Fibroblast of upper back skin (primary cell): ENCODE measurements at places on chromosomes 5 and 9.
A peak's percentile ranks its signal among the peaks of the same experiment; 100 is the strongest.

DNA sequence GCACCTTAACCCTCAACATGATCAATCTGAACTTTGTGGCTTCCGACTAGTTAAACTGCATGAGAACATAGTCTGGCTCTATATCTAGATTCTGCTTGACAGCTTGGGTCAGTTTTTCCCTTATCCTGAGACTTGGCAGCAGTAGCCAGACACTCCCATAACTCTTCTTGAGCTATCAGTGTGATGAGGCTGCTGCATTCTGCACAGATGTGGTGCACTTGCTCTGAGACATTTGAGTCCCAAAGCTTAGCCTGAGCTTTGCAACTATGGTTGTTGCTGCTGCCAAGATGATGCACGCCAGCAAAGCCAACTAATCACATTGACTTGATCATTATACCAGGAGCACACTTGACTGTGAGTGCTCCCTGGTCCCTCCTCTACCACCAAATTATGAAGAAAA, 36.2 kb downstream of the MOCS2 start:
- peak; percentile 32 for DNase-seq

- DNase-seq = no peak
Observed at GRCh38 chr5:37915097-37915736, 75.4 kb upstream of the GDNF start.

DNA sequence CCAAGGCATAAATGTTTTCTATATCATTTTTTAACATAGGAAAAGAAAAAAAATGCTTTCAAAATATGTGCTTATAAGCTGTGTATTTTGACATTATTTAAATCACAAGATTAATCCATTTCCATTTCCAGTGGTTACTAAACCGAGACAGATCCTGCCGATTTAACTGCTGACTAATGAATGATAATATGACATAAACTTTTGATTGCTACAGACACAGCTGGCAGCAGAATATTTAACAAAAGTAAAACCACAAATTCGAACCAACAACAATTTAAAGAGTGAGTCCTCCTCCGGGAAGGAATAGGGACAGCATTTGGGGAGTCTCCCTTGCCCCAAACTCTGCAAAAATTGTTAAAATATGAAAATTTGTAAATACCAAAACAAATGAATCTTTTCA, 401.3 kb upstream of the DAB2 start:
- DNase-seq = peak; percentile 8

DNA sequence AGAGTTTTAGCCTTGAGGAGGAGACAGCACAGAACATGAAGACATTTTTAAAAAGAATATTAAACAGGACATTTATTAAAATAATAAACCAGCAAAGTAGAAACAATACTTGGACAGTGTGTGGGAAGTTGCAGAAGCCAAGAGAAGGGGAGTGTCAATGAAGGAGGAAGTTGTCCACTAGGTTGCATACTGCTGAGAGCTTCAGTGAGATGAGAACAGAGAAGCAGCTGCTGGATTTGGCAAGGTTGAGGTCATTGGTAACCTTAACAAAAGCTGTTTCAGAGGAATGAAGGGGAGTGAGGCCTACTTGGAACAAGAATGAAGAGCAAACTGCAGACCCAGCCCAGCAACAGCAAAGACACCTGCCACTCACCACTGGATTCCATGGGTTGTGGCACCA, 11.4 kb downstream of the BHMT start:
- DNase-seq = no peak

DNA sequence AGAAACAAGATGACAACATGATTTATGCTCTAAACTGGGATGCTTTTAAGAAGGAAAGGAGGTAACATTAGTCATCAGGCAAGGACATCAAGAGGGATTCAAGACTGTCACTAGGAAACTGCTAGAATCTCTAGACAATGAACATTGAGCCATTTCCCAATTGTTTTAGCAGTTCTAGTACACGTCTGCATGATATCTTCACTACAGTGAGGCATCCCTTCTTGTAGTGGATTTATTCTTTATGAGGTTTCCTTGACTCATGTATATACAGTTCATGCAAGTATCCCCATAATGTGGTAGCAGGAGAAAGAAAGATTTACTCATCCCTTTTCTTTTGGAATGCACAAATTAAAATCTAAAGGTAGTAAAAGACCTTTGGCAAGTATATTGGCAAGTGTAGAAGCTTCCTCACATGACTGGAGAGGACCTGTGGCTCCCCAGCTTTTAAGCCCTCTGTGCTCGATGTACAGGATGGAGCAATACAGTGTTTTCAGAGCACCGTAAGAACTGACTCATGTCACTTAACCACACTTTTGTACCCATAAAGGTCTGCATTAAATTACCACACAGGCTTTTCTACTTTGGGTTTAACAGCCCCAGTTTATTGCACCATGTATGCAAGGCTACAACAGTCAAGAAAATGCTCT, 335.9 kb downstream of the SEMA5A start:
- peak; percentile 51 for DNase-seq

- no peak for DNase-seq
Observed at GRCh38 chr9:80679916-80680315, 1009.4 kb downstream of the TLE1 start.
